ENCODE measurements at places on chromosomes 2 and 18.

DNA sequence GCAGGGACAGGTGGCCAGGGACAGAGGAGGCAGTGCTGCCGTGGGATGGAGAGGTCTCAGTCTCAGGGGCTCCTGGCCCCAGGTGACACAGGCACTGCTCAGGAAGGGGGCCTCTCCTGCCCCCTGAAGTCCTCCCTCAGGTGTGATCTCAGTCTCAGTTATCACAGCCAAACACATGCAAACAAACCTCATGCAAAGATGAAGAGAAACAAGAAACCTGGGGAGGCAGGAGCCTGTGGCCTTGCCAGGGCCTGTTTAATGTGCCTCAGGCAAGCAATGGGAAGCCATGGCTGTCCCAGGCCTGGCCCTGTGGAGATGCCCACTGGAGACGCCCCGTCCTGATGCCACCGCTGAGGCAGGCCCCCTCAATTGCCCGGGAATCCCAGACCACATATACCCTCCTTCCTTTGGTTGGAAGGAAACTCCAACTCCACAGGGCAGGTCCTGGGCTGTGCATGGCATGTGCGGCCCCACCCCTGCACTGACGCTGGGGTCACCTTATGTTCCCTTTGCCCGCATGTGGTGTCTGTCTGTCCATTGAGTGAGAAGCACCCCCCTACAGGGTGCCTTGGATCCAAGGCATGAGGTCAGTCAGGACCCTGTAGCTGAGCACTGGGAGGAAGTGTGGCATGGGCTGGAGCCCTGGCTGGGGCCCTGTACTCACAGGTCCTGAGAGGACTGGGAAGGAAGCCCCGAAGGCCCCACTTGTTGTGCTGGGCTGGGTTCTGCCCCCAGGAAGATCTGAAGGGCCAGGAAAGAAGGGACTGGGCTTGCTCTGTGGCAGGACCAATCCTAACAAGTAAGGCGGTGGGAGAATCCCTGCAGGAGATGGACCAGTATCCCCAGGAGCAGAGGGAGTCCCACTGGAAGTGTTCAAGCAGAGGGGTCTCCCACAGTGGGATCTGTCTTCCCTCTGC lies 68.8 kb upstream of the RAB6C start:
- peak; percentile 40 for DNase-seq

GRCh38 chr2:38174646-38175423 lies 98.9 kb upstream of the CYP1B1 start:
- DNase-seq: no peak

DNA sequence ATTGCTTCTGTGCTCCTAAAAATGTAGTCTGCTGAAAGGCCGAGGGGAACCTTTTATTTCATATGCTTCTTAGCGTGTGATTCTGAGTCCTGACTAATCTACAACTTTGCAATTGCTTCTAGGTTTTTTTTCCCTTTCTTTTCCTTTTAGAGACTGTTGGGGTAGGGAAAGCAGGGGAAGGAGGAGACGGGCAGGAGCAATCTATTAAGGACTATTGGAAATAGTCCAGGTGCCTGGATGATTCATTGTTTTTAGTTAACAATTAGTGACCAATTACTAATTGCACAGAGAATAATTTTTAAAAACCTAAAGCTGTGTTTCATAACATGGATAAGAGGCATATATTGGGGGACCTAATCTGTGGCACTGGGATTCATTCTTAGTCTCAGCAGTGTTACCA lies 49.4 kb upstream of the STON1 start:
- DNase-seq: no peak

DNA sequence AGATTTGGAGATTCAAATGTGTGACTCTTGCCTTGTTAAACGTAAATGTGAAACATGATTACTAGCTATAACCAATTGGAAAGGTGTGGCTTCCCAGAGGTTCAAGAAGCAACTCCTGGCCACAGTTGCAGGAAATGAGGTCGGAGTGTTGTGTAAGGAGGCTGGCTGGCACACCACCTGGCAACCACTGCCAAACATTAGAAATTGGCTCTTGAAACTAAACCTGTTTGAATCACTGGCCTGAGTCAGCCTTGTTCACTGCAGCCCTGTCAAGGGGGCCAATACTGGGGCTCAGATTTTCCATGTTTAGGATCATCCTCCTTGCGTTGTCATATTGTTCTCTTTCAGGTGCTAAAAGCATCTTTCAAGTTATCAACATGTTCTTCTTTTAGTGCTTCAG lies 206.3 kb downstream of the ARL6IP6 start:
- DNase-seq: no peak

DNA sequence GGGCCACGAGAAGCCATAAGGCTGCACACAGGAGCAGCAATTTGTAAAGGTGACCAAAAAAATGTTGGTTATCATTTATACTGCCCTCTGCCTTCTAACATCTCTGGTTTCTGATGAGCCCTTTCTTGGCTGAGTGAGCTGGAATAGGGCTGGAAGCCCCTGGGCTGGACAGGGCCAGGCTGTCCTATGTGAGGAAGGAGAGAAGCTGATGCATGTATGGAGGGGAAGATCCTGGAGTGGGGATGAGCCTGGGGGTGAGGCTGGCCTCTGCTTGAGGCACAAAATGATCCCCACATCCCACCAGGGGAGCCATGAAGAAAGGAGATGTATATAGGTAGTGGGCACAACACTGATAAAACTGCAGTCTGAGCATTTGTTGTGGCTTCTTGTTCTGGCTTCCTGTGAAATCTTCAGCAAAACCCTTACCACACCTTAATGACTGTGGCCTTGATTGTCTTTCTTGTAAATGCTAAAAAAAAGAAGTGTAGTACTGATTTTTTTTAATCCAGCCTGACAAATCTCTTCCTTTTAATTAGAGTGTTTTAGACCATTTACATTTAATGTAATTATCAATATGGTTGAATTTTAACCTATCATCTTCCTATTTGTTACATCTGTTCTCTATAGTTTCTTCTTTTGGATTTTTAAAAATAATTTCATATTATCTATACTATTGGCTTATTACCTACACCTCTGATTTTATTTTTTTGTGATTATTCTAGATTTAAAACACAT lies 5.6 kb downstream of the SNED1 start:
- no peak for DNase-seq

- no peak for DNase-seq
Measured at GRCh38 chr2:174595891-174596397, 1.7 kb downstream of the WIPF1 start.

GRCh38 chr2:97728091-97728731 lies 14.8 kb downstream of the ZAP70 start:
- DNase-seq: no peak

- DNase-seq: no peak
Measured at GRCh38 chr2:159110784-159111183, 142.3 kb downstream of the TANC1 start.

- DNase-seq: no peak
Measured at GRCh38 chr18:77911971-77912605, 662.4 kb downstream of the GALR1 start.

DNA sequence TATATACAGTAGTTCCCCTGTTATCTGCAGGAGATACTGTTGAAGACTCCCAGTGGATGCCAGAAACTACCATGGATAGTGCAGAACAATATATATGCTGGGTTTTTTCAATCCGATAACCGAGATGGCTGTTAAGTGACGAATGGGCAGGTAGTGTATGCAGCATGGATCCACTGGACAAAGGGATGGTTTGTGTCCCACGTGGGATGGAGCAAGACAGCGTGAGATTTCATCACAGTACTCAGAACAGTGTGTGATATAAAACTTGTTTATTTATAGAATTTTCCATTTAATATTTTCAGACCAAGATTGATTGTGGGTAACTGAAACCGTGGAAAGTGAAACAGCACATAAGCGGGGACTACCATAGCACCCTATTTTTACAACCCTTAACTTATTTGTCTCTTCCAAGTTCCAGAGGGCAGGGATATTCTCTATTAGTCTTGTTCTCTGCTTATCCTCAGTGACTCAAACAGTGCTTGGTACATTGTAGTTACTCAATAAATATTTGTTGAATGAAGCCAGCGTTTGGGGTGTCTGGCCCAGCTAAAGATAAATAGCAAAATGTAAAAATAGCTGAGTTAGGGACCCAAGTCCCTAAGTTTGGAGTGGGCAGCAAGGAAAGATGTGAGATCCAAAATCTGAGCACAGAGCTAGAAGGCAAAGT lies 50.0 kb downstream of the RHBDD1 start:
- DNase-seq: no peak

DNA sequence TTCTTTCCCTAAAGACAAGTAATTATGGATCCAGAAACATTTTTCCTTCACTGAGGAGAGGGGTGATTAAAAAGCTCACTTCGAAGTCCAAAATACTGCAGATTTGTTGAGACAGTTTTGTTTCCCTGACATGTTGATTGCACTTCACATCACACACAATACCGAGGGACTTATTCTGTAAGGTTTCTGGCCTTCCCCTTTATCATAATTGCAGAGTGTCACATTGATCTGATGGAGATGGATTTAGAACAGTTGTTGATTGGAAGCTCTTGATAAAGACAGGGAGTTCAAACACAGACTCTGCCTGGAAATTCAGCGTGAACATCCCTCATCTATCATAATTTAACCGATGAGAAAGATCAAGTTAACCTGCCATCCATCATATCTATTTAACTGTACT lies 163.6 kb downstream of the PTPRM start:
- no peak for DNase-seq

DNA sequence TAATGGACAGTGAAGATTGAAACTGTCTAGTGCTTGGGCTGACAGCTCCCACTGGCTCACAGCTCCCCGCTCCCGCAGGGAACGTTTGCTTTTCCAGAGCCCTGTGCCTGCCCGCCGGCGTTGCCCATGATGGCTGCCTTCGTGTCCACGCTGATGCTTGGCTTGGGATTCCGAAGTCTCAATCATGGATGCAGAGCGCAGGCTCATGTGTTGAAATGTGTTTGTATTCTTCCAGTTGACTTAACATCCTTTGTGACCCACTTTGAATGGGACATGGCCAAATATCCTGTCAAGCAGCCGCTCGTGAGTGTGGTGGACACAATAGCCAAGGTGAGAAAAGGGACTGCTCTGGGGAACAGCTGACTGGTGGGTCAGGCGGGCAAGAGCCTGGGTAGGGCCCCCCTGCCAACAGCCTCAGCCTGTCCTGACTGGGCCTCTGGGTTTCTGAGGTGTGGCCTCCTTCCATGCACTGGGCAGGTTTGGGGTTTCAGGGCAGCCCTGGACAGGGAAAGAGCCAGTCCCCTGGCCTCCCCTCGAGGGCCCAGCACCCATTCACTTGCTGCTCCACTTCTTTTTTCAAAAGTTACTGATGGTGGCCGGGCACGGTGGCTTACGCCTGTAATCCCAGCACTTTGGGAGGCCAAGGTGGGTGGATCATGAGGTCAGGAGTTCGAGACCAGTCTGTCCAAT lies 42.8 kb downstream of the ATP6V1C2 start:
- DNase-seq: no peak

DNA sequence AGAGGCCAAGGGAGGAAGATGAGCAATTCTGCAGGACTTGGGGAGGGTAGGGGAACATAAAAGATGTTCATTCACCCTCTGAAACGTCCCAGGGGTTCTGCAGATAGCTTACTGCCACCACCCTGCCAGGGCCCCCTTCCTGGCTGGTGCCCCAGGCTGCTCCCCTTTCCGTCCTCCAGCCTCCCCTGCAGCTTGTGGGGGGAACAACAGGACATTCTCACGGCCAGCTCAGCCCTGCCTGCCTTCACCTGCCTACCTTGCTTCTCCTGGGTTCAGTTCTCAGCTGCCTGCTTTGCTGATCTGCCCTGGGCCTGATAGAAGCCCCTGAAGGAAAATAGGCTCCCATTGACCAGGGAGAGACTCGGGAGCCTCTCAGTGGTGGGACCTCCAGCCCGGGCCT lies 251.1 kb downstream of the CELF4 start:
- no peak for DNase-seq

DNA sequence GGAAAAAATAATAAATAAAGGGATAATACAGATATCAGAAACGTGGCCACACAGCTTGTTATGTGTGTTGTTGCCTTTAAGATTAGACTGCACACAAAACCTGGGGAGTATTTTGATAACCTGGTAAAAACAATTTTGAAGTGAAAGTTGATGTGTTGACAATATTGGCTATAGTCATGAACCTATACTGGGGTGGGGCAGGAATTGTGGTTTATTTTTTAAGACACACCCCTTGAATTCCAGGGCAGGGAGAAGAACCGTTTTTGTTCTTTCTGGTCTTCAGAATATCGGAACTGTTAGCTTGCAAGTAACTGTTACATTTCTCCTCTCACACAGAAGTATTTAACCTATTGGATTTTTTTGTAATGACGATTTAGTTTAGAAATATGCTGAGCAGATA lies 80.4 kb downstream of the LIMS1 start:
- no peak for DNase-seq

DNA sequence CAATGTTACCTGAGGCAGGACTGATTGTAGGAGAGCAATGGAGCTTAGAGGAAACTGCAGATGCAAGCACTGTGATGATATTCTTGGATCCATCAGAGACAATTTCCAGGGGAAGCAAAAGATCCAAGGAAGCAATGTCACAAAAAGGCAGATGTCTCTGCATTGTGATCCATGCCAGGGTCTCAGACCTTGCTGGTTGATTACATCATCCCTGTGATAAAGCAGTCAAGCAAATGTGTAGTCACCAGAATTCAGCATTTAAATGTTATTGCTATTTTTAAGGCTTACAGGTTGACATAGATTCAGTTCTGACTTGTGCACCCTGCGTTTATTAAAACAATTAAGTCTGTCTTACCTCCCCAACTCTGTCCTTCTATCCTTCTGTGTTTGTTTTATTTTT lies 56.8 kb upstream of the CCDC85A start:
- DNase-seq: no peak

GRCh38 chr2:62074233-62074632 lies 121.7 kb upstream of the B3GNT2 start:
- no peak for DNase-seq

DNA sequence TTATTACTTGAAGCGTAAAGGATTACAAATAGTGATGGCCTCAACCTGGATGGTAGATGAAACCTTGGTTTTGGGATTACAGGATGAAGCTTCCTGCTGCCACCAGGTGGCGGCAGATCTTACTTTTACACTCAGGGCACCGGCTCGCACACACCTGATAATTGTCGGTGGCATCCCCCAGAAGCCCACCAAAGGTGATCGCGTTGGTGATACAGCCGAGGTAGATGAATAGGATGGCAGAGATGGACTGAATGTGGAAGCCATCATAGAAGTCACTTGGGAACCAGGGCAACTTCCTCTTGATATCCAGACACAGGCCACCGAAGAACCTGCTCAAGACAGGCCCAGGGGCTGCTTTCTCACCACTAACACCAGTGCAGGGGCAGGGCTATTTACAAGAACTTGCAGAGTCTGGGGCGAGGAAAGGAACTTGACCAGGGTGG lies 51.8 kb downstream of the MTHFD2 start:
- peak; percentile 70 for DNase-seq

DNA sequence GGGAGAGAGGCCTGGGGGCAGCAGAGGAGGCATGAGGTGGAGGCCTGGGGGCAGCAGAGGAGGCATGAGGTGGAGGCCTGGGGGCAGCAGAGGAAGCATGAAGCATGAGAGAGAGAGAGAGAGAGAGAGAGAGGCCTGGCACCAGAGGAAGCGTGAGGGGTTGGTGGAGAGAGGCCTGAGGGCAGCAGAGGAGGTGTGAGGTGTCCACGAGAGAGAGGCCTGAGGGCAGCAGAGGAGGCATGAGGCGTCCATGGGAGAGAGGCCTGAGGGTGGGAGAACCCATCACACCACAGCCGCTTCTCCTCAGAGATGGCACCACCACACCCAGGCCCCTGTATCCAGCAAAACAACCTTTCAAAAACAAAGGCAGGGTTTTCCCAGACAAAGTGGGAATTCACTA lies 55.7 kb upstream of the KCNG2 start:
- no peak for DNase-seq

Data from H1 (cell line).